ENCODE measurements at places on chromosomes 12 and 14. TPM values are rescaled to one million over a fixed set of nuclear protein-coding genes. Genes with fewer than 3 reads are reported as not detected.
A peak's percentile ranks its signal among the peaks of the same experiment; 100 is the strongest.

The CCDC196 gene
- 2.1 TPM for total RNA-seq

The SLC8B1 gene
- 65.3 TPM for total RNA-seq

The ING4 gene
- total RNA-seq: 46.9 TPM

The CD163L1 gene
- 9.5 TPM for total RNA-seq

The SLC2A13 gene
- total RNA-seq: 41.8 TPM

The GLS2 gene
- 1.5 TPM for total RNA-seq

The PITPNM2 gene
- total RNA-seq: 16.7 TPM

The RNF212B gene
- total RNA-seq: not detected

The LPAR5 gene
- 30.5 TPM for total RNA-seq

The TC2N gene
- total RNA-seq: 75.1 TPM

The KLHL33 gene
- total RNA-seq: 0.12 TPM

- no peak for DNase-seq
Measured at GRCh38 chr12:27595231-27595642, 71.2 kb downstream of the PPFIBP1 start.

- DNase-seq: no peak
Measured at GRCh38 chr12:41893491-41893890, 251.2 kb downstream of the GXYLT1 start.

- DNase-seq: no peak
Measured at GRCh38 chr14:89720076-89720687, 234.3 kb downstream of the EFCAB11 start.

DNA sequence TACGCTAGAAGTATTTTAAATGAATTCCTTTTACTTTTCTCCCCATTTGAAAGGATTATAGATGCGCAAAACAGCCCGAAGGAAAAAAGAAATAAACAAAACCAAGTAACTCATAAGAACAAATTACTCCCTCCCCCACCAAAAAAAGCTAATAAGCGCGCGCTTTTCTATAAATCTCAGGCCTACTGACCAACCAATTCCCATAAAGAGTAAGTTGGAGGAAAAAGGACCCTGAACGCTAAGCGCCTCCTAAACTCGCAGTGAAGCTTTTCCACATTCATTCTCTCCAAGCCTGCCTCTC, 588 bp downstream of the MBIP start:
- no peak for DNase-seq

GRCh38 chr12:95731519-95731958, 59.0 kb downstream of the NTN4 start:
- no peak for DNase-seq

DNA sequence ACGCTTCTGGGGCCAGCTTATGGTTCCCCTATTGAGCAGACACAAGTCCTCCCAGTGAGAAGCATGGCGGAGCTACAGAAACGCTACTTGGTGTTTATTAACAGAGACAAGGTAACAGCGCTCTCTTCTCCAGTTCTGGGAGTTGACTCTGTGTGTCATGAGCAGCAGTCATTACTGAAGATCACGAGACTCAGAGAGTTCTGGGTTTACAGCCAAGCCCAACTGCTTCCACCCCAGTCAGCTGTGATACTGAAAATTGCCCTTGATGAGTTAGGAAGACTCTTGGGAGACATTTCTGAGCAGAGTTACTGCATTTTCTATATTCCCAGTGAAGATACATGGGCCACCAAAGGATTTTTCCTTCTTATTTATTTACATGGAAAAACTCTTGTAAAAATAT, 48.6 kb downstream of the CFAP251 start:
- DNase-seq: no peak

- no peak for DNase-seq
Measured at GRCh38 chr14:20350860-20351259, 7.4 kb downstream of the PARP2 start.

- DNase-seq: no peak
Measured at GRCh38 chr14:33490555-33490954, 460.3 kb downstream of the EGLN3 start.

- no peak for DNase-seq
Measured at GRCh38 chr12:31005944-31006361, 67.7 kb upstream of the DDX11 start.

- no peak for DNase-seq
Measured at GRCh38 chr12:65827342-65827741, 3.1 kb downstream of the HMGA2 start.

GRCh38 chr14:99808154-99808505, 14.9 kb downstream of the EML1 start:
- DNase-seq: no peak

DNA sequence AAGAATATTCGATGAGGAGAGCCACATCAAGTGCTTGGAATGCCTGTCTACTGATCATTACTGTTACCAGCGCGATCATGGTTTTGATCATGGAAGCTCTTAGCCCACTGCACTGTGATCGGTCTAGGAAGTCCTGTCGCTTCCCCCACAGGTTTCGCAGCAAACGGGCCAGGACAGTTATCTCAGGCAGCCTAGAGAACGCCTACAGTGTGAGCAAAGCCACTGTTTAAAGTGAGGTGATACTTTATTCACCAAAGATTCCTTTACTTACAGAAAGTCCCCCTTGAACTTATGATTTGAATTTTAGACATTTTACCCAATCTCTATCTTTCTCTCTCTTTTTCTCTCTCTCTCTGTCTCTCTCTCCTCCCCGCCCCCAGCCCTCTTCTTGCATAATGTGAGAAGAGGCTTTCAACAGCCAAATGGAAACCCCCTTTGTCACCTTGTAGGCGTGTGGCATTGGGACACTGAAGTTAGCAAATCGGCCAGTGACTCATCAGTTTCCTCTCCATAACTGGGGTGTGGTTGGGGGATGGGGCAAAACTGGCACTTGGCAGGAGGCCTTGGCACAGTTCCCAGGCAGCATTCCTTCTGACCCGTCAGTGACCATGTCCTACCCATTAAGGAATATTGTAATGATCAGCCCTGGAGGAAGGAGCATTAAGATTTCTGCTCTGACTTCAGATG, 214.8 kb downstream of the CHST11 start:
- DNase-seq: peak; percentile 63

GRCh38 chr12:33724867-33725266, 285.2 kb upstream of the SYT10 start:
- no peak for DNase-seq

Measured in mucosa of descending colon (tissue), 3 donors.